ENCODE measurements at places on chromosomes 11 and 22.

- DNase-seq = peak; percentile 94
These were observed 47.8 kb downstream of the DBX1 start for GRCh38 chr11:20112291-20113148.

DNA sequence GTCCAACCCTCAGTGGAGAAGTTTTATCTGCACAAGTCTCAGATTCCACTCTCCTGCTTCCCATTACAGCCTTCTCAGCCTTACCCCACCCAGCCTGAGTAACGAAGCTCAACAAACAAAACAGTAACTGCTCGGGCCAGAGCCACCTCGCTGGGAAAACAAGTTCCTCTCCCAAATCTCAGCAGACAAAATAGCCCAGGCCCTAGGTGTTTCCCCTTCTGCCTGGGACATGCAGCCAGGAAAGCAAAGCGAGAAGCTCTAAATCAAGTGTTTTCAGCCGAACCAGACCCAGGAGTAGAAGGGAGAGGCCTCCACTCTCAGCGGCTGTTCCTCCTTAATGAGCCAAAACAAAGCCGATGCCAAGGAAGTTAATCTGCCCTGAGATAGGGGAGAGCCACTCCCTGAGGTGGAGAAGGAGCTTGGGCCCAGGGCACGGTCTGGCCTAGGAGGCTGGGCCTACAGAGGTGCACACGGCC is 44.0 kb downstream of the LIF start:
- no peak for DNase-seq

- DNase-seq = no peak
These were observed 26.6 kb upstream of the MYEOV start for GRCh38 chr11:69267395-69267805.

DNA sequence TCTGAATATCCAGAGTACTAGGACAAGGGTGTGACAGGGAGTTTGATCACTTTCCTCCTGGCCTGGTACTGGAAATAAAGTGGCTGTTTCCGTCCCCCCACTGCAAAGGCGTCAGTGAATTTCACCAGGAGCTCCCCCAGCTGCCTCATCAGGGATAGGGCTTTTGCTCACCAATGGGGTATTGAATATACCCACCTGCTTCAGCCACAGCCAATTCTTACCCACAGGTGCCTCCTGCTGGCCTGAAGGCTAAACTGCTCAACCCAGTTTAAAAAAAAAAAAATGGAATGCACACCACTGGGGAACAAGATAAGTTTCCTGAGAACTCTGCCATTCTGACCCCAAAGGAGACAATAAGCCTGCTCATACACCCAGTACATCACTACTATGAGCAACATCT is 65.3 kb upstream of the MS4A8 start:
- peak; percentile 27 for DNase-seq

- DNase-seq = no peak
These were observed 42.4 kb downstream of the AMPD3 start for GRCh38 chr11:10497371-10498021.

DNA sequence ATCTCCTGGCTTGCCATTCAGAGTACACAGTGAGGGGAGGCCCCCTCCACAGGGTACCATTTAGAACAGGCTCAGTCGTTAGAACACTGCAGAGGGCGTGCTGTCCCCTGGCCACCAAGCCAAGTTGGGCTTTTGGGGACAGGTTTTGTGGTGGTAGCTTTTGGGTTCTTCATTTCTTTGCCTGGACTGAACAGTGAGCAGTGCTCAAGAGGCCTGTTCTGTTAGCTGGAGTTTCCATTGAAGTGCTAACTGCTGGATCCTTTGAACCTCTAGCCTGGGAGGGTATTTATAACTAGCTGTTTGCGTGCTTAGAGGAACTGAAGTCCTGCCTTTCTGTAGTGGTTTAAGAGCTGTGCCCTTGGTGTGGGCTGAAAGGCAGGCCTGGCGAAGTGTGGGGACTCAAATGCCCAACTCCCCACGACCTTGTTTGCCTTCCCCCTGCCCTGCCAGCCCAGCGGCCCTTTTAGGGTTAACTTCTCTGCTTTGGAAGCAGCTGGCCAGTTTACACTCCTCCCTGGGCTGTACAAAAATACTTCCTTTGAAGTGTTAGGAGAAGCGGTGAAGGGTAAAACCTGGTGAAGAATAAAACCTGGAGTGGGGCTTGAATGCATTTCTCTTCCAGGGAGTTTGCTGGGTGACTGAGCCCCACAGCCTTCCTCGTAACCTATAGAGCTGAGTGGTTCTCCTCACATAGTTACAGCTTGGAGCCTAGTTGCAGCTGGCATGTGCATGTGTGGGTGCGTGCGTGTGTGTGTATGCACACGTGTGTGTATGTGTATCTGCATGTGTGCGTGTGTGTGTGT is 34.6 kb downstream of the ZNRF3 start:
- DNase-seq = peak; percentile 95

GRCh38 chr11:44304091-44305025 is 5.6 kb downstream of the ALX4 start:
- no peak for DNase-seq

DNA sequence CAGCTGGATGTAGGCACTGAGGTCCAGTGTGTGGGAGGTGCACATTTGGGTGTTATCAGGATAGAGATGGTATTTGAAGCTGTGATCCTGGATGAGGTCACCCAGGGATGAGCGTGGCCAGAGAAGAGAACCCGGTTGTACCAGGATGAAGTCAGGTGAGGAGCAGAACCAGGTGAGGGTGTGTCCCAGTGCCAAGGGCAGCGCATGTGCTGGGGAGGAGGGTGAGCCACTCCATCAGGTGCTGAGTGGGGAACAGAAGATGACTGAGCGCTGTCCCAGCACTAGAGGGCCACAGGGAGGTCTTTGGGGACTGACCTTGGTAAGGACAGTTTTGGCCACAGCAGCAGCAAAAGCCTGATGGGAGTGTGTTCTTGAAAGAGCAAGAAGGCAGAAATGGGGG is 2.7 kb downstream of the ARL2 start:
- DNase-seq = no peak

DNA sequence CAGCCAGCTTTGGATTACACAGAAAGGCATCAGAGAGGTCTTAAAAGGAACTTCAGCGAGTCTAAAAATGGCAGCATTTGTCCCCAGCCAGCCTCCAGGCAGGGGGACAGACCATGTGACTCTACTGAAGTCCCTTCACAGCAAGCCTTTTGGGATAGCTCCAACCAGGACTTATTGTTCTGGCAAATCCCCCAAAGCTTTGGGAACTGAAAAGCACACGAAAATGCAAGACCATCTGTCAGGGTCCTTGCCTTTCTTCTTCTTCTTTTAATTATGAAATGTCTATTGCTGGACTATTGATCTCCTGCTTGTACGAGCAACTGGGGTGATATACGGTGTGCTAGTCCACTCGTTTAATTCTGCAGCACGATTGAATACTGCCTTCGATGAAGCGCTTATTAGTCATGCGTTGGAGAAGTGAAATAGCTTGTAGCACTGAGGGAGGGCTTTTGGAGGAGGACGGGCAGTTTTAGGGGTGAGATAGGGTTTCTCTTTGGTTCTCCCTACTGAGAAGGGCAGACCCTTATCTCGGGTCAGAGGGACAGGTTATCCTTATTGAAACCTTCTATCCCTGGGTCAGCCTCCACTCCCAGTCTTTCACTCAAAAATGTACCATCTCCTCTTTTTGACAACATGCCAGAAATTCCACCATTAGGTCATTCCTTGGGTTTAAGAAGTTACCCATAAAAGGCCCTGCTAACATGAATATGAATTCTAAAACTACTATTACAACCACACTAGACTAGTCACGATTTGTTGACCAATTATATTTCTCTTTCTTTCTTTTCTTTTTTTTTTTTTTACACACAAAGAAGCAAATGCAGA is 416.4 kb downstream of the MIAT start:
- no peak for DNase-seq

- DNase-seq = no peak
These were observed 1608.6 kb upstream of the RAG2 start for GRCh38 chr11:38206663-38207062.

DNA sequence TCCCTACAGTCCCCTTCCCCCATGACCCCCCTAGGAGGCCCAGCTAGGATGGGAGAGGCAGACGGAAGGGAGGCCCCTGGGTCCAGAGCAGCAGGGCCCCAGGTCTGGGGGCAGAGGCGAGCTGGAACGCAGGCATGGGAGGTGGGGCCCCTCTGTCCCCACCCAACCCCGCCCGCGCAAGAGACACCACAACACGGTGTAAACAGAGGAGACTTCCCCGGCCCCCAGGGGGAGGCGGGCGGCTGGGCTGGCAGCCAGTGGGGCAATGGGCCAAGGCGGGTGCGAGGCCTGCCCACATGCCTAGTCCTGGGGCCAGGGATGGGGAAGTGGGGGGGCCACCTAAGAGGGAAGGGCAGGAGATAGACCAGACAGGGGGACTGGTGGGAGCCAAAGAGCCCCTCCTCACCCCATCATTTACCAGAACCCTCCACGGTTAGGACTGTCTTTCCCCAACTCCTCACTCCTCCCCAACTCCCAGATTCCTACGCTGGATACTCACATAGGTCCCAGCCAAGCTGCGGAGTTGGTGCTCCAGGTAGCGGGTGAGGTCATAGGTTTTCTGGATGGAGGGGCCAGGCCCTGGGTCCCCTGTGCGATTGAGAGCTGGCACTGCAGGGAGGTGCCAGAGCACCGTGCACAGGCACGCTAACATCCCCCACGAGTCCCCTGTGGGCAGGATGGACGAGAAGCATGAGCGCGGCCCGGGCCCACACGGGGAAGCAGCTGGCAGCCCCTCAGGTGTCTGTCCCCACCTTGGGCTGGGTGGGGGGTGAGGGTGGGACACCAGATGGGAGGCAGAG is 6.2 kb downstream of the CLCF1 start:
- peak; percentile 75 for DNase-seq

GRCh38 chr22:31933816-31934482 is 10.4 kb upstream of the YWHAH start:
- peak; percentile 79 for DNase-seq

- peak; percentile 24 for DNase-seq
These were observed 133.2 kb downstream of the ADAMTS15 start for GRCh38 chr11:130581646-130582045.

DNA sequence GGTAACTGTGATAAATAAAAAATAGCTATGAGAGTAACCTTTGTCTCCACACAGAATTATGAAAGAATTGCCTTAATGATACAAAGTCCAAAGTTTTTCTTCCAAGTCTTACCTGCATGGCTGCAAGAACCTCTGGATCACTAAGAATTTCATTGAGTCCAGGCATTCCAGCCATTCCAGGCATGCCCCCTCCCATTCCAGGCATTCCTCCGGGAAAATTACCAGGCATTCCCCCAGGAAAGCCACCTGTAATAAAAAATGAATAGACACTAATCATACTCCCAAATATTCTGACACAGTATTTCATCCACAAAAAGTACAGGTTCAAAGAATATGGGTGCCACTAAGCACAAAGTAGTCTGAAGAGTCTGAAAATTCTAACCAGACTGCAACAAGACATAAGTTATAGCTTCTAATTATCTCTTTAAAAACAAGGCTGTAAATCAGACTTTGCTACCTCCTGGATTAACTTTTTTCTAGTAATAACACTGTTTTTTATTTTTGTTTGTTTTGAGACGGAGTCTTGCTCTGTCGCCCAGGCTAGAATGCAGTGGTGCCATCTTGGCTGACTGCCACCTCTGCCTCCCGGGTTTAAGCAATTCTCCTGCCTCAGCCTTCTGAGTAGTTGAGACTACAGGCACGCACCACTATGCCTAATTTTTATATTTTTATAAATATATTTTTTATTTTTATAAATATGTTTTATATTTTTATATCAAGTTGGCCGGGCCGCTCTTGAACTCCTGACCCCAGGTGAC is 8.0 kb upstream of the SLC25A17 start:
- DNase-seq = no peak

Measured in NCI-H69 (cell line).